Skin of body (tissue), 3 donors: ENCODE measurements at places on chromosomes 7 and 10. TPM values are rescaled to one million over a fixed set of nuclear protein-coding genes. Genes with fewer than 3 reads are reported as not detected.

GRCh38 chr10:95333997-95334804, 43.4 kb upstream of the PDLIM1 start:
- peak; percentile 22 for DNase-seq

DNA sequence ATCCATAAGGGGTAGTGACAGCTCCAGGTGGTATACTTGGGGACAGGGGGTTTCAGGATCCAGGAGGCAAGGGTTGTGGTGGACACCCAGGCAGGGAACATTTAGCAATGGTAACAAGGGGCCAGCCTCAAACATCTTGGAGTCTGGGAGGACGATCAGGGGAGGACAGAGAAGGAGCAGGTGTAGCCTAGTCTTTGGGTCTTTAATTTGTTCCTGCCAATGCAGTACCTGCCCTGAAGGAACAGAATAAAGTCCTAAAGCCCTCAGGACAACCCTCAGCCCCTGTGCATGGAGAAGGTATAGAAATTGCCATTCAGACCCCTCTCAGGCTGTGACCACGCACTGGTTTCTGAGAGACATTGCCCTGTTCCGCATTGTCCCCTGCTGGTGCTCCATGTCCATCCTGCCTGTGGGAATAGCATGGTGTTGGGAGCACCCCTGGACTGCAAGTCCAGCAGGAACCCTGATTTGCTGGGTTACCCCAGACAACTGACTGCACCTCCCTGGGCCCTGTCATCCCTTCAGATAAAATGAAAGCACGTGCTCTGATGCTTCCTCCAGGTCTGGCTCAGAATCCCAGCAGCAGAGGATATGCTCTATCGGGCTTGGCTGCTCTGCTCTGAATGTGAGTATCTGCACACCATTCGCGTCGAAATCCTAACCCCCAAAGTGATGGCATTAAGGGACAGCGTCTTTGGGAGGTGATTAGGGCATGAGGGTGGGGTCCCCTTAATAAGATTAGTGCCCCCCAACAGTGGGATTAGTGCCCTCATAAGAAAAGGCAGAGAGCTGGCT, 24.2 kb downstream of the DDC start:
- DNase-seq: no peak

The AHCYL2 gene
- 19.4 TPM for total RNA-seq

GRCh38 chr7:43628431-43628830, 45.5 kb downstream of the STK17A start:
- no peak for DNase-seq

- peak; percentile 80 for DNase-seq
These were observed 924 bp downstream of the BMPR1A start for GRCh38 chr10:86757113-86757972.

- no peak for DNase-seq
These were observed 66.9 kb downstream of the BAMBI start for GRCh38 chr10:28744069-28744768.

The A1CF gene
- not detected for total RNA-seq

DNA sequence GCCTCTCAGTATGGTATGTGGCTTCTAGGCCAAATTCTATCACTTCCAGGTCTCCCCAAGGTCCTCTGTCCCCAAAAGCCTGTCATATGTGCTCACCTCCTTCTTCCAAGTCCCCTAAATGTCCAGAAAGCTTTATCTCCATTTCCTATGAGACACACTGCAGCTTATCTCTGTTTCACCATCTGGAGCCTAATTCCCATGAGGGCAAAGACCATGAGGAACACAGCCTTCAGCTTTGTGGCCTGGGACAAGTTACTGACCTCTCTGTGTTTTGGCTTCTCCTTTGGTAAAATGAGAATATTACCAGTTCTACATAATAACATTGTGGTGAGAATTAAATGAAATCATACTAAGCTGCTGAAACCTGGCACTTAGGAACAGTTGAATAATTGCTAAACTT, 19.2 kb downstream of the ST8SIA6 start:
- DNase-seq: no peak

The NUPR2 gene
- 0.39 TPM for total RNA-seq

DNA sequence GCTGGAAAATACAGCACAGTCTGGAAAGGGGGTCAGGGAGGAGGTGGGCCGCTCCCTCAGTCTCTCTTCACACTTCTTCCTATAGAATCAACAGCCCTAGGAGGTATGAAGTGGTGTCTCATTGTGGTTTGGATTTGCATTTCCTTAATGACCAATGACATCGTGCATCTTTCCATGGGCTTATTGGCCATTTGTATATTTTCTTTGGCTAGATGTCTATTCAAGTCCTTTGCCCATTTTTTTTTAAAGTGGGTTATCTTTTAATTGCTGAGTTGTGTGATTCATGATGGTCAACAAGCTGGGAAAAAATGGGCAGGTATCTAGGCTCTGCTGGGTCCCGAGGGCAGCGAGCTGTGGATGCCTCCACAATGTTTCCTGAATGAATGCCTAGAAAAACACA, 29.1 kb downstream of the TMEM130 start:
- no peak for DNase-seq

The ELAPOR2 gene
- total RNA-seq: 10.9 TPM

- DNase-seq: no peak
These were observed 394.9 kb upstream of the DPP6 start for GRCh38 chr7:153657182-153657800.

DNA sequence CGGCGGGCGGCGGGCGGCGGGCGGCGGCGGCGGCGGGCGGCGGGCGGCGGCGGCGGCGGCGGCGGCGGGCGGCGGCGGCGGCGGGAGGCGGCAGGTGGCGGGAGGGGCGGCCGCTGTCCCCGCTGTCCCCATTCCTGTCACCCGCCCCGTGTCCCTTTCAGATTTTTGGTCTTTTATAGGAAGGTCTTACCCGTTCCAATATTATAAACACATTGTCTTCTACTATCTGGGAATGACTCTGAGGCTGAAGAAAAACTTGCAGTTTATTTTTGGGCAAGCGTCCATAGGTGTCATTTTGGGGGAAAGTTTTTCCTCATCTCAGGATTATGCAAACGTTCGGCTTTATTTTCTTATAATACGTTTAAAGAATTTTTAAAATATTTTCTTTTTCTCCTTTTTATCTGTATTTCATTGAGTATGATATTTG, 578 bp downstream of the ZNF713 start:
- no peak for DNase-seq

GRCh38 chr10:97426776-97427570, 982 bp downstream of the PGAM1 start:
- no peak for DNase-seq

GRCh38 chr7:92997719-92998118, 120.1 kb downstream of the SAMD9 start:
- no peak for DNase-seq

The TIMM23B gene
- total RNA-seq: 19.6 TPM

- DNase-seq: no peak
These were observed 24.7 kb downstream of the IL2RA start for GRCh38 chr10:6037422-6037821.

The SLC18A3 gene
- total RNA-seq: not detected

GRCh38 chr7:138903186-138903820, 77.9 kb downstream of the KIAA1549 start:
- DNase-seq: no peak

DNA sequence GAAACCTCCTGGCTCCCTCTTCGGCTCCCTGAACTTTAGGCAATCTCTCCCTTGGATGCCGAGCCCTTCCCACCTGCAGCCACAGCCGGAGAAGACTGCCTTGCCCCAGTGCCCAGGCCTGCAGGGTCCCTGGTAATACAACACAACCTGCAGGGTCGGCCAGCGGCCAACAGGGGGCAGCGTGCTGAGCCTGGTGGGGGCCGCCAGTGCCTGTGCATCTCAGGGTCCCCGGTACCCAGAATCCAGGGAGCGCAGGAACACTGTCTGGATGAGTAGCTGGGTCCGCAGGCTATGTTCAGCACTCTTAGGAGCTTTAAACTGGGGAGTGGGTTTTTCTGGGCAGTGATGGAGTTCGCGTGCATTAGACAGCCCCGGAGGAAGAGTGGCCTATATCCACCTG, 17.5 kb upstream of the C10orf71 start:
- DNase-seq: no peak

The DNAH11 gene
- total RNA-seq: 0.89 TPM

DNA sequence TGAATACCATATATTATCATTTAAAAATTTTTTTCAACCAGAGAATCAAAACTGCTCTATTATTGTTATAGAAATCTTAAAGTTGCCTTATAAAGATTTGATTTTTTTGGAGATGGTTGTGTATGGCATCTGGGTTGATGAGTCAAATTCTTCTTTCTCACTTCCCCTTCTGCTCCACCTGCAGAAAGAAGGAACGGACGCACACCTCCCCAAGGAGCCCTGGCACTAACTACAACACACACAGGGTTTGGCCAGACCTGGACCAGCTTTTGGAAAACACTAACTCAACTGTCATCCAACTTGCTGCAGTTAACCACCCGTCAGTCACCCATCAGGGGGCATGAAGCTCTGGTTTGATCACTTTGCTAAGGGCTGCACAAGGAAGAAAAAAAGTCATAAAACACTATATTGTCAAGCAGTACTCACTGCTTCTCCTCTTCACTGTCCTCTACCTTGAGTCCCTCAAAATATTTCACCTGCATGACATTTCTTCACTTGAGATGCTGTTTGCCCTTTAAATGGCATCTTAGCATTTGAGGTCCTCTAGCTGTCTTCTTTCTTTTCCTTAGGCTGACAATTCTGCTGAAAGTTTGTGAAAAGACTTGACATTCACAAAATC, 266.7 kb upstream of the PHF14 start:
- DNase-seq: no peak

DNA sequence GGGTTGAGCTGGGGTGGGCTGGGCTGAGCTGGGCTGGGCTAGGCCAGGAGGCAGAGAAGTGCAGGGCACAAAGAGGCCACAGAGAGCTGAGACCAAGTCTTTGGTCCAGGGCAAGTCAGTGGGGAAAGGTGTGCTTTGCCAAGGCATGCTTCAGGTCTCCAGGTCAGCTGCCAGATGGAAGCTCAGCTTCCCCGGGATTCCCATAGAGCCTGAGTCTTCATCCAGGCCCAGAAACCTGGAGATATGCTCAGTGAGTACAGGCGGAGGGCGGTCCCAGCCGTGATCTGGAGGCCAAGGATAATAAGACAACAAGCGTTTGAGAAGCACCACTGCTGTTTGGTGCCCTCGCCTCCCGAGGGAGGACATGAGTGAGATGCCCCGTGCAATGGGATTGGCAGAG, 4.7 kb upstream of the CALN1 start:
- no peak for DNase-seq

DNA sequence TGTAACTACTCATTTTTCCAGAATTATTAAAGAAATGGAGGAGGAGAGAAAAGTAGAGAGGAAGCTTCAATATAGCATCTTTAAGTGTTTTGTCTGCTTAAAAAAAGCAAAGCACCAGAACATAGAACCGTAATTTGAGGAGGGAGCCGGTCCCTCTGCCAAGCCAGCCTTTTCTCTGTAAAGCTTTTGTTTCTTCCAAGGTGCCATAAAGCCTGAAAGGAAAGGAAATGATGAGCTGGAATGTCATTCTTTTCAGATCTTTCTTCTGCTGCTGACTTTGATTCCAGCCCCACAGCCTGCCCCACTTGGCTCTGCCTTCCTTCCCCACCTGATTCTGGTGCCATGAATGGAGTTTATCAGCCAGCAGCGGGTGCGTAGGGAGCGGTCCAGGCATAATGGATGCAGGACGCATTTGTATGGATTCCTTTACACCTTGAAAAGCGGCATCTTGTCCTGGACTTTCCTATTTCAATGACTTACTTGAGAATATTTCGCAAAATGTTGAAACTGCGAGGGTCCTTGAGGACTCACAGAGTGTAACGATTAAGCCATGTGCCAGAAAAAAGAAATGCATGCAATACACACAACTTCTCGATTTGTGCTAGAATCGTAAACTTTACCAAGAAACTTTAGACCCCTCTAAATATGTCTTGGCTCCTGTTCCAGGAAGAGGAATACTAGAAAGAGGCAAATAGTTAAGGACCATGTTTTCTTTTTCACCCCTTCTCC, 569.5 kb upstream of the MGMT start:
- peak; percentile 85 for DNase-seq

GRCh38 chr7:111676811-111677210, 114.5 kb upstream of the IMMP2L start:
- no peak for DNase-seq

The LDB3 gene
- 25.0 TPM for total RNA-seq

- DNase-seq: no peak
These were observed 41.3 kb downstream of the TAS2R41 start for GRCh38 chr7:143518941-143519340.

- no peak for DNase-seq
These were observed 2.4 kb downstream of the PWWP2B start for GRCh38 chr10:132399117-132400035.

DNA sequence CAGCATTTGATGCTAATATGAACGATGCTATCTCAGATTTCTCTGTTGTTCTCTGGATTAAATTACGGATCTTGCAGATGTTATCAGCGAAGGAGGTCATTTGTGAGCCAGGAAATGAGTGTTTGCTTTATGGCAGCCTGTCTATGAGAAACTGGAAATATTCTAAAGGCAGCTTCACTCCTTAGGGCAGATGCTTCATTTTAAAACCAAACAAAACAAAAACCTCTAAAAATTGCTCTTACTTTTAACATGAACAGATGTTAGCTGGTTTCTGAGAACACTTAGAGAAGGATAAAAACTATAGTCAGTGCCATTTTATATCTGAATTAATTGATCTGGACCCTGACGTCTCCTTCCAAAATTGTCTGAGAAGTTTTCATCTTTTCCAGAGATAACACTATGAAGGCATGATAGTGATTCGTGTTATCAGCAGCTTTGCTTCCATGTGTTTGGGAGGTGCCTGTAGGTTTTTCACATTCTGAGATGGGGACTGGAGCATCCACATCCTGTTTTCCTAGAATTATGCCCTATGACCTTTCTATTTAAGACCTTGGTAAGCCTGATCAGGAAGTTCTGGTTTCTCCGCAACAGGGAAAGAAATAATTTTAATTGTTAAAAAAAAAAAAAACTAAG, 53.1 kb downstream of the CPED1 start:
- DNase-seq: peak; percentile 49

The ATE1 gene
- 32.0 TPM for total RNA-seq
